Activated naive CD4-positive, alpha-beta T cell treated with anti-CD3 and anti-CD28 coated beads, Interleukin-2, amount 10 ng/mL, durations not matched to agents 7 days and 5 days (primary cell): ENCODE measurements at places on chromosomes 2 and 18.

DNA sequence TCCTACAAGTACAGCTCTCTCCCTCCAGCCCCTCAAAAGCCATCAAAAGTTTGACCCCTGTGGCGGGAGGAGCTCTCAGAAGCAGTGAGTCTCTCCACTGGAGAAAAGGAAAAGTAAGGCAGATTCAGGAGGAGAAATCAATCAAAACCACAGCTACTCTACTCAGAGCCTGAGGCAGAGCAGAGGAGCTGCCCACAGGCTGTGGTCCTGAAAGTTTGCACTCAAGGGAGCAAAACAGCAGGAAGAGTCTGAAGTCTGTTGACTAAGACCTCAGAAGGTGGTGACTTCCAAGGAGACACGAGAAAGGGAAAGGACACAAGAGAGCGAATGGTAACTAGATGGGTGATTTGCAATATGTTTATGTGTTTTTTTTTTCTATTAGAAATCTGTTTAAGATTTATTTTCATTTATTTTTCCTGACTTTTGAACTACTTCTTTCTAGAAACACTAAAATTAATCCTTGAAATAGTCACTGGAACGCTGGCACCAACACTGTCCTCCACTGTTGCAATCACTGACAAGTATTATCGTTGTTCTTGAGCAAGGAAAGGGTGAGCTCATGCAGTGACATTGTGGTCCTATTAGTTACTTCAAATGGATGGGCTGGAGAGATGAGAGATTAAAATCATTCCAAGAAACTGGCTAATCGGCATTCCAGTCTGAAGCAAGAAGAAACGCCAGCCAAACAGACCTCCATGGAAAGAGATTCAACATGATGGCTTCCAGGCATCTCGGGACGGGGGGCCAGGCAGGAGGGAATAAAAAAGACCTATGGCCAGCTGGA, 35.8 kb downstream of the PID1 start:
- no peaks in the 10 kb centered on the region for H3K4me1 ChIP-seq
- H3K27ac ChIP-seq, result peak overlapping the region; percentile 46
- no peak overlapping the region for H3K4me3 ChIP-seq
- H3K36me3 ChIP-seq, result no peaks in the 10 kb centered on the region
- H3K27me3 ChIP-seq, result no peaks in the 10 kb centered on the region

DNA sequence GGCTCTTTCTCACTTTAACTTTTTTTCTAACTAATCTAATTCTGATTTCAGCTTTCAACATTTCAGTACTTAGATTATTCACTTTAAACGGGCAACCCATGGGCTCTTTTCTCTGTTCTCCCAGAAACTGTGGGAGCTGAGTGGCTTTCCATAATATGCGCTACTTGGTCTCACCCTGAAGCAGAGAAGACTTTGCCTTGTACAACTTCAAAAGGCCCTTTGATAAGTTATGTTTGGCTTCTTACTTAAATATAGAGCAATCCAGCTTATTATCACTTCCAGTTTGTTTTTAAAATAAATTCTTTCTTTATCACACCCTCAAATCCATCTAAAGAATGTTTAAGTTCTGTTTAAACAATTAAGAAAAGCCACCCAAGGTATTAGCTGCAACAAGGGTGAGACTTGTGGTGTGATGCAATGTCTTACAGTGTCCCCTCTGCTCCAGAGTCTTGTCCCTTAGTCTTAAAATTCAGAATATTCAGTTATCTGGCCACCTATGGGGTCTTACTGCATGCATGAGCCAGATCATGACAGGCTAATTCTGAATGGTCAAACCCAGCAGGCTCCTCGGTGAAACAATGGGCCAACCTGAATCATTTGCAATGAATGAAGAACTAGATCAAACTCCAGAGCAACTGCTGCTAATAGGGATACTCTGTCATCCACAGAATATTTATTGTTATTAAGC, 38.8 kb downstream of the GCG start:
- H3K4me3 ChIP-seq, result no peak overlapping the region
- DNase-seq, result no peak
- peaks cover 14% of the 10 kb centered on the region for H3K4me1 ChIP-seq
- H3K27me3 ChIP-seq, result no peaks in the 10 kb centered on the region
- H3K27ac ChIP-seq, result no peak overlapping the region

DNA sequence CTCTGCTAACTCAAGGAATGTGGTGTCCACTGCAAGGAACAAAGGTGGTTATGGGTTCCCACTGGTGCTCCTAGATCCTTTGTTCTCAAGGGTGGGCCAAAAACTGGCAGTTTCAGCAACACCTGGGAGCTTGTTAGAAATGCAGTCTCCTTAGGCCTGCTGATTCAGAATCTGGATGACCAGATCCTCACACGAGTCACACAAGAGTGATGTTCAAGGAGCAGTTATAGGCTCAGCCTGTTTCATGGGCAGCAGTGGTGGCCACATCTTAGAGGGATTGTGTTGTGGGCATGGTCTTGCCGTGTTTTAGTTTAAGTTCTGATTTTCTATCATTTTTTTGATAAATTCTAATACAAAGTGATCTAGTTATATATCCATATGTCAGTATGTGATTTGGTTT, 28.7 kb upstream of the MGAT5 start:
- peaks cover 14% of the 10 kb centered on the region for H3K4me1 ChIP-seq
- no peak for DNase-seq
- peaks cover 12% of the 10 kb centered on the region for H3K36me3 ChIP-seq
- H3K4me3 ChIP-seq, result no peak overlapping the region

- H3K27ac ChIP-seq, result no peak overlapping the region
- no peak overlapping the region for H3K4me3 ChIP-seq
- no peaks in the 10 kb centered on the region for H3K36me3 ChIP-seq
- no peaks in the 10 kb centered on the region for H3K4me1 ChIP-seq
Observed at GRCh38 chr2:240413813-240414429, 21.5 kb upstream of the GPC1 start.

DNA sequence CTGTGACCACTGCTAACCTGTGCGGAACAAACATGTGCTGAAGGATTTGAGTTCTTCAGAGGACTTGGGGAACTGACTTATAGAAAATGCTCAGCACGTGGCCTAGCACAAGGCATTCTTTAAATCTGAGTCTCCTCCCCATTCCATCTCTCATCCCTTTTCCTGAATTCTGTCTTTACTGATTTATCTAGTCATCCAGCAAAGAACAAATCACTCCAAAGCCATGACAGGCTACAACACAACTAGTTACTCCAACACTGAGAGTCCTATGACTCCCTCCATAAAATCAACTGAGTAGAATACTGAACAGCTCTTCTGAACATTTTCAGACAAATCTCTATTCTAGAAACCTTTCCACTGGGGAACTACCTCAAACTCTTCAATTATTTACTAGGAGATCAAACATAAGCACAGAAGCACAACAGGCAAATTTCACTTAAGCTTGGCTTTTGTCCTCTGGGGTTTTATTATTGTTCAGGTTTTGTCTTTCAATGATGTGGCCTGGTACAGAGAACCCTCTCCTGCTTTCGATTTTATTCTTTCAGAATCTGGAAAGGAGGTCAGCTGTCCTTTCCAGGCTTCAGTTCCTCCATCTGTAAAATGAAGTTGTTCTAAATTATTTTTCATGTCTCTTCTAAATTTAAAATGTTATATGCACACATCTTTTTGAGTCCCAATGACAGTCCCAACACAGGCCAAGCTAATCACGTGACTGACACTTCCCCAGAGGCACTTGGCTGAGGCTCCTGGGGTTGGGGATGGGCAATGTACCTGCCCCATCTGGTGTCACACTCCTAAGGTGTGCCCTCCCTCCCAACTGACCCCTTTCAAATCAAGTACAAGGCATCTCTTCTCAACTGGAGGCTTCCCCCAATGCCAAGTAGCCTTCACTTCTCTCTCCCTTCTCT, 31.8 kb downstream of the RNU4ATAC start:
- H3K4me1 ChIP-seq, result peaks cover 16% of the 10 kb centered on the region
- H3K36me3 ChIP-seq, result peaks cover 14% of the 10 kb centered on the region
- H3K4me3 ChIP-seq, result no peak overlapping the region
- DNase-seq, result no peak
- no peaks in the 10 kb centered on the region for H3K27me3 ChIP-seq

DNA sequence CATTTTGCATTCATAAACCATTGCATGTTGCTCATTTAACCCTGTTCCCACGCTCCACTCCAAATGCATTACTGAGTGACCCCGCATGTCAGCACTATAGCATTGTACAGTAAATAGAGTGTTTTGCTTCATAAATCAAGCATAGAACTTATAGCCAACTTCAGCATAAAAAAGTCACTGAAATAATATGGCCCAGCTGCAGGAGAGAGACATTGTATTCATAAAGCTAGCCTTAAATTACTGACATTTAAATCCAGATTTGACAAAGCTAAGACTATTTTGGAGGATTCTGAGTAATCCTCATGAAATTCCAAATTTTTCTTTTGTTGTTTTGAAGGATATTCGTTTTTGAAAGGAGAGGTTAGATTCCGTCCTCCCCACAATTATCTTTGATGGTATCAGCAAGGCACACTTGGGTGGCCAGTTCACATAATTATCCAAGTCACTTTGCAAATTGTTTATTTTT, 320.9 kb upstream of the TCF4 start:
- no peak overlapping the region for H3K4me3 ChIP-seq
- no peaks in the 10 kb centered on the region for H3K36me3 ChIP-seq
- DNase-seq, result no peak
- H3K4me1 ChIP-seq, result no peaks in the 10 kb centered on the region
- H3K27me3 ChIP-seq, result no peaks in the 10 kb centered on the region

DNA sequence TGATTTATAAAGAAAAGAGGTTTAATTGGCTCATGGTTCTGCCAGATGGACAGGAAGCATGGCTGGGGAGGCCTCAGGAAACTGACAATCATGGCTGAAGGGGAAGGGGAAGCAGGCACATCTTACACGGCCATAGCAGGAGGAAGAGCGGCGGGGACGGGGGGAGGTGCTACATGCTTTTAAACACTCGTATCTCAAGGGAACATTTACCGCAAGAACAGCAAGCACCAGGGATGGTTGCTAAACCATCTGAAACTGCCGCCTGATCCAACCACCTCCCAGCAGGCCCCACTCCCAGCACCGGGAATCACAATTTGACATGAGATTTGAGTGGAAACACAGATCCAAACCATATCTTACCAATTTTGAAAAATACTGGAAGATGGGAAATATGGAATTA, 362.8 kb downstream of the FBXO15 start:
- no peak overlapping the region for H3K27ac ChIP-seq
- no peak for DNase-seq
- H3K4me3 ChIP-seq, result no peak overlapping the region
- no peaks in the 10 kb centered on the region for H3K27me3 ChIP-seq
